ENCODE measurements at places on chromosomes 3 and 15. TPM values are rescaled to one million over a fixed set of nuclear protein-coding genes. Genes with fewer than 3 reads are reported as not detected.

The GOLGA8J gene
- total RNA-seq, result not detected

The HHATL gene
- total RNA-seq, result not detected

The CD96 gene
- 3.0 TPM for total RNA-seq

- DNase-seq, result no peak
These were observed 326.2 kb downstream of the CTNNB1 start for GRCh38 chr3:41525303-41526064.

DNA sequence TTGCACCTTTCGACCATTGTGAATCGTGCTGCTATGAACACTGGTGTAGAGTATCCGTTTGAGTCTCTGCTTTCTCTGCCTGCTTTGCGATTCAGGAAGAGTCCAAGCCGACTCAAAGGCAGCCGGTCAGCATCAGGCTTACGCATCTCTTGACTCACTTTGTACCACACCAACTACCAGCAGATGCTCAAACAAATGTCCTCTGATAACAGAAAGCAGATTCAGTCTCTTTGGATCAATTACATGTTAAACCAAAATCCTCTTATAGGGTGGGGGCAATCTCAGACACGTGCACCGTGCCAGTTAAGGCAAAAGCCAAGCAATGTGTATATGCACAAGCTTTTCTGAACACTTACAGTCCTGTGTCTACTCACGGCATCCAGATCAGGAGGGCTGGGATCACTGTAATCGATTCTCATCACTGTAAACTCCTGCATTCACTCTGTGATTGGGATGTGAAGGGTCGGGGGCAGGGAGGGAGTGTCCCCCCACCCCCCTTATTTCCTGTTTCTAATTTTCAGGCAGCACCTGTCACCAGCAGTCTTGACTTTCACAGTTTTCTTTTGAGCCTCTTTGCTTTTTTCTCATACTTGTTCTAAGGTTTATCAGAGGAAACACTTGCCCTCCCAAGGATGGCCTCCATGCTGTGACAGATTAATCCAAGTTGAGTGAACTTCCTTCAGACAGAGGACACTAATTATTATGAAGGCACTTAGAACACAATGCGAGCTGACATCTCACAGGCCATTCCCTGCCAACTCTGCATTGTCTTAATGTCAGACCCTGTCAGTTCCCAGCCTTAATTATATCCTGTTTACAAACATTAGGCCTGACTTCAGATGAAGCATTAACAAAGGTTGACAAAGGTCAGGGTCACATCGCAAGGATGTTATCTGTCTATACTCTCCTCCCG, 153.5 kb downstream of the MECOM start:
- DNase-seq, result no peak

- DNase-seq, result no peak
These were observed 39.0 kb downstream of the IQSEC1 start for GRCh38 chr3:13034109-13034800.

DNA sequence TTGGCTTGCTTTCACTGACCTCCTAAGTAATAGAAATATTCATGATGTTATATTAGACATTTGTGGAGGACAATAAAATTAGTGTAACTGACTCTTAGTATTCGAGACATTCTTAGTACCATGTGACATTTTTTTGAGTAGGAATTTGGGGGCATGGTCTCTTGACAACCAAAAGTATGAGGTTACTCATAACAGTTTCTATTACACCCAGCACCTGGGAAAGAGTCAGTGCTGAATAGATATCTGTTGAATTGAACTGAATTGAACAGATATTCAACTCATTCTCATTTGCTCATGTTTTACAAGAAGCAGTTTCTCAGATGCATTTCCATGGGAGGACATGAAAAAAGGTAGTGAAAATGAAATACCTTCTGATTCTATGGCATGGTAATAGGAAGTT, 84.4 kb downstream of the CMSS1 start:
- no peak for DNase-seq

Data from H4 (cell line).